ENCODE measurements at places on chromosomes 3 and 15.

DNA sequence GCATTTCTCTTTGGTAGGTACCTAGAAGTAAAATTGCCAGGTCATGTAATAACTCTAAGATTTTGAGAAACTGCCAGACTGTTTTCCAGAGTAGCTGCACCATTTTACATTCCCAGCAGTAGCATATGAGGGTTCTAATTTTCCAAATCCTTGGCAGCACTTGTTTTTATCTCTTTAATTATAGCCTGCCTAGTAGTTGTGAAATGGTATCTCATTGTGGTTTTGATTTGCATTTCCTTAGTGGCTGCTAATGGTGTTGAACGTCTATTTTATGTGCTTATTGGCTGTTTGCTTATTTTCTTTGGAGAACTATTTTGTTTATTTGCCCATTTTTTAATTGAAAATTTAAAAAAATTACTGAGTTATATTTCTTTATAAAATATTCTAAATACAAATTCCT is 117.9 kb downstream of the TCF12 start:
- no peak for DNase-seq

GRCh38 chr15:81491414-81492096 is 117.5 kb upstream of the TMC3 start:
- DNase-seq: no peak

DNA sequence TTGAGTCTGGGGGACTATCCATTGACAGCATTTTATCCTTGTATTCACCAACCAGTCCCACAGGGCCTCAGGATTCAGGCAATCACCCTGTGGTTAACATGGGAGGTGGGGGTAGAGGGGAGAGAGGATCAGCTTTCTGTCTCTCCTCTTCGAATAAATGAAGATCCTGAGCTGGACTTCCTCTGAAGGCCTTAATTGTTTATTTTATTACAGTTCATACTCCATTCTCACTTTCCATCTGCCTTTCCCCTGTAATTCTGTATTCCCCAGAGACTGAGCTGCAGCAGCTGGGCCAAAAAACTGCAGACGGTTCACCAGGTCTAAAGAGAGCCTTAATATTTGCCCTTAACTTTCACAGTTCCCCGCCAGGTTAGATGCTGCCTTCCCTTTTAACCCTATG is 11.9 kb downstream of the TAGLN3 start:
- DNase-seq: no peak

GRCh38 chr15:91553196-91553854 is 300.2 kb upstream of the SLCO3A1 start:
- no peak for DNase-seq

- DNase-seq: no peak
Observed at GRCh38 chr3:78908236-78908635, 859.6 kb downstream of the ROBO1 start.

DNA sequence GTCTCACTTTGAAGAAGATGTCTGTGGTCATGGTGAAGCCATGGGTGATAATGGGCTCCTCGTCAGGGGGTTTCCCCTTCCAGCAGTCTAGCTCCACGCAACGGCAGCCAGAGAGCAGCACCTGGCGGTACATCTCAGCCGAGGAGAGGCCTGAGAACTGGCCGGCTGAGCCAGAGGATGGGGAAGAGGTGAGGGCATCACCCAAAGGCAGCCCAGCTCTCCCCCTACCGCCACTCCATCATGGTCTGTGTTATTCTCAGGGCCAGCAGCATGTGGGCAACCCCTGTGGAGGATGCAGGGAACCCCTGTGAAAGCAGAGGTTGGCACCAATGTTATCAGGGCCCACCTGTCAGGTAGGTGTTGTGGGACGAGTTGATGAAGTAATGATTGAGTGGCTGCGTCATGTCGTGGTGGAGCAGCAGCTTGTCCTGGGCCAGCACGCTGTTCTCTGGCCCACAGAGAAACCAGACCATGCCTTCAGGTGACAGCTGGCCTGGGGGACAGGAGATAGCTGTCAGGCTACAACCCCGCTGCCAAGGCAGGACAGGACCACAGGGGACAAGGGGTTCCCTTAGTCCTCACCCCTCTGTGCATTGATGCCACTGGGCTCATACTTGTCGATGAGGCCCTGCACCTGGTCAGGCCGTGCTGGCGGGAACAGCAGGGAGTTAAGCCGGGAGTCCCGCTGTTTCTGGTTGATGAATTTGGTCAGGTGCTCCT is 9.4 kb downstream of the PLCB2 start:
- no peak for DNase-seq

DNA sequence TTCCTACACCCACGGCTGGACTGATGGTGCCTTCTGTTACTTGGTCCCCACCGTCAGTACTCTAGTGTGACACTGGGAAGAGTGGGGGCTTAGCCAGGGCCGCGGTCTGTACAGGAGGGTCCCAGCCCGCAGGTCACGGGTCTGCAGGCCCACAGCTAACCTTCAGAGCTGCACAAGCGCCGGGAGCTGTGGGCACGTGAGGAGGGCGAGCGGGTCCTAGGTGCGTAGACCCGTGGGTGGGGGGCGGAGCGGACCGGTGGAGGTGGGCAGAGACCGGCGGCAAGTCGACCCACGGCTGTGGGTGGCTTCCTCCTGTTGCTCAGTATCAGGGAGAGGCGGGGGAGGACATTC is 1.2 kb downstream of the TNFAIP8L3 start:
- DNase-seq: no peak

GRCh38 chr3:50890688-50891344 is 216.1 kb downstream of the DOCK3 start:
- no peak for DNase-seq

DNA sequence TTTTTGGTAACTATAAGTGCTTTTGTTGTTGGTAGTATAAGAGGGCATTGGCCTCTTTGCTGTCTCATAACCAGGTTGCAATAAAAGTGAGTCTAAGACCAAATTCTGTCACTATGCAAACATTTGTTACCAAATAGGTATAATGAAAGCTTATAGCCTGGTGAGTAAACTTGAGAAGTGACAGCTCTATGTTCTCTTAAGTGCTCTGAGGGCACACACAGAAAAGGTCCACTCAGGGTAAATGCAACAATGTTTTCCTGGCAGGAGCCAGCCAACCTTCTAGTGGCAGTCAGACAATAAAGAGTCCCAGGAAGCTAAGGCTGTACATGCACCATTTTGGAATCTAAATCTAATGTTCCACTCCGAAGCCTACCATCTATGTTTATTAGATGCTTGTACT is 262.1 kb upstream of the TGFBR2 start:
- DNase-seq: no peak

GRCh38 chr15:89814112-89814742 is 425 bp downstream of the ANPEP start:
- DNase-seq: no peak

- no peak for DNase-seq
Observed at GRCh38 chr3:112302881-112303763, 9.1 kb upstream of the SLC9C1 start.

DNA sequence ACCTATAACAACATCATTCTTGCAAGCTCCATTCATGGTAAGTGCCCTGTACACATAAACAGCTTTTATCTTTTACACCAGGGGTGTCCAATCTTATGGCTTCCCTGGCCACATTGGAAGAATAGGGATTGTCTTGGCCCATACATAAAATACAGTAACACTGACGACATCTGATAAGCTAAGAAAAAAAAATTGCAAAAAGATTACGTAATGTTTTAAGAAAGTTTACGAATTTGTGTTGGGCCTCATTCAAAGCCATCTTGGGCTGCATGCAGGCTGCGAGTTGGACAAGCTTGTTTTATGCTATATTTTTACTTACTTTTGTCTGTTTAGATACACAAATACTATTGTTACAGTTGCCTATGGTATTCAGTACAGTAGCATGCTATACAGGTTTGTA is 31.6 kb downstream of the ZNF654 start:
- DNase-seq: no peak

DNA sequence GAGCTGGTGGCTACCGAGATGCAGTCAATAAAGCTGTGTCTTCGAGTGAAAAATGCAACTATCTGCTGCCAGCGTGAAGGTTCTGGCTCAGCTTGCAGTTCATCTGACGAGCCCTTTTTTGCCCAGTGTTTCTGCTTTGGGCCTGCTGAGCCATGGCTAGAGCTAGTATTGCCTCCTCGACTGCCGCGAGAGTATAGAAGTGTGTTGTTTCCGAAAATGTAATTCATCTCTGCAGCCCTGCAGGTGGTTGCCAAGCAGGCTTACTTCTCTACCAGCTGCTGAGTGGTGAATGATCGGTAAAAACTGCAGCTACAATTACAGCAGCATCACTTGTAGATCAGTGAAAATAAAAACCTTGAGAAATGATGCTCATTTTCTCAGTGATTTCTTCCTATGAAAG is 114.8 kb downstream of the DLG1 start:
- DNase-seq: no peak

DNA sequence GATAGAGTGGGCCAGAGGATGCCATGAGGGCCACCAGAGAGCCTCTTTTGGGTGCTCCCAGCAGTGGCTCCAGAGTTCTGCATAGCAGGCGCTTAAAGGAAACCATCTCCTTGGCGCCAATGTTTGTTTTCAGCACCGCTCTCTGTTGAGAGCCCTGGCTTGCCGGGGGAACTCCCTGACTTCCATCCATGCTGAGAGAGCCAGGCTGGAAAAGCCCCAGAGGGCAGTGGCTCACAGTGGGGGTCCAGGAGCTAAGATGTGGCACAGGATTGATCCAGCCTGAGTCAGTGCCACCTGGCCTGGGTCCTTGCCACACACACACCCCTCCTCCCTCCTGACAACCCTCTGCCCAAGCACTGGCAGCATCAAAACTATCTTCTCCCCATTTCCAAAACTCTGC is 50.4 kb upstream of the HACD2 start:
- no peak for DNase-seq

DNA sequence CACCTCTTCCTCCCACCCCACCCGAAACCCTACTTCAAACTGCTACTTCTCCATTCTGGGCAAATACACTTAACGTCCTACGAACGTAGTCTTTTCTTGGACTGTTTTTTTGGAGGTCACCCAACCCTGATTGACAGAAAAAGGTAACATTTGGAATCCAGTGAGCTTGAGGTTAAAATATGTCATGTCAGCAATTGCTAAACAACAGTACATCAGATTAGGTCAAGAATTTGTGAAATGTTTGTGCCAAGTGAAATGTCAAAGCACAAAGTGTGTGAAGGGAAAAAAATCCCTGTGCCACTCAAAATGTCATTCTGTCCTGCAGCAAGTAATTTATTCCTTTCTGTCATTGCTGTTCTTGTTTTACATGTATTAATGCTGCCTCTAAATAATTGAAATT is 49.2 kb upstream of the PPP2R3A start:
- DNase-seq: no peak

DNA sequence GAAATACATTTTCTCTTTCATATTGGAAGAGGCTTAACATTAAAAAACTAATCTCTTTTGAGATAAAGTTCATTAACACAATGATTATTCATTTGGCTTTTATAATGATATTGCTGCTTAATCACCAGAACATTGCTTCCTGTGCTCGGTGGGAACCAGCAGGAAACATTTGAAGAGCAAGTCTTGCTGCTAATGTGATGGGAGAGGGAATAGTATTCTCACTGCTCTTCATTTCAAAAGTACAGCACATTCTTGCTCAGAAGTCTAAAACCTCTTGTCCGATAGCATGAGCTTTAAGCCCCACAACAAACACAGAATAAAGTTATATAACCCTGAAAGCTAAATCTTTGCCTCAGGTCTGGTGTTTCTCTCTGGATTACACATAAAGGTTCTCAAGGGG is 190.8 kb upstream of the CNTN4 start:
- no peak for DNase-seq

DNA sequence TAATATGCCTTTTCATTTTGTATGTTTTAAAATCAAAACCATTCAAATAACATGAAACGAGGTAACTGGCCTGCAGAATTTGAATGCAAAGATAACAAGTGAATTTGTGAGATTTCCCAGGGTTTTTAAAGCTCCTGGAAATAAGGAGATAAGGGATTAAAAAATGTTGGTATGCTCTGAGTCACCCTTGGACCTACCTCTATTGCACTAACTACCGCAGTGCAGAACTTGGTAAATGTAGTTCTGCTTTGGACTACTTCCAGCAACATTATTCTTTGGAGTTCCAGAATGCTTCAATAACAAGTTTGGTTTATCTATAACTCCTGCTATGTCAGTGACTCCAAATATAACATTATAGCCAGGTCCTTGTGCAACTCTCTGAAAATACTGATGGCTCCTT is 201.7 kb downstream of the GAP43 start:
- peak; percentile 52 for DNase-seq

GRCh38 chr3:108090049-108090700 is 656 bp downstream of the CD47 start:
- peak; percentile 18 for DNase-seq

- DNase-seq: no peak
Observed at GRCh38 chr3:158839966-158840365, 38.1 kb downstream of the MFSD1 start.

- DNase-seq: no peak
Observed at GRCh38 chr15:84001655-84002054, 233.9 kb upstream of the GOLGA6L4 start.

GRCh38 chr3:163879172-163879571 is 1199.1 kb downstream of the SI start:
- DNase-seq: no peak

GRCh38 chr15:48855501-48856440 is 22.2 kb upstream of the EID1 start:
- peak; percentile 35 for DNase-seq

- DNase-seq: no peak
Observed at GRCh38 chr3:50620820-50621219, 3.9 kb downstream of the MAPKAPK3 start.

DNA sequence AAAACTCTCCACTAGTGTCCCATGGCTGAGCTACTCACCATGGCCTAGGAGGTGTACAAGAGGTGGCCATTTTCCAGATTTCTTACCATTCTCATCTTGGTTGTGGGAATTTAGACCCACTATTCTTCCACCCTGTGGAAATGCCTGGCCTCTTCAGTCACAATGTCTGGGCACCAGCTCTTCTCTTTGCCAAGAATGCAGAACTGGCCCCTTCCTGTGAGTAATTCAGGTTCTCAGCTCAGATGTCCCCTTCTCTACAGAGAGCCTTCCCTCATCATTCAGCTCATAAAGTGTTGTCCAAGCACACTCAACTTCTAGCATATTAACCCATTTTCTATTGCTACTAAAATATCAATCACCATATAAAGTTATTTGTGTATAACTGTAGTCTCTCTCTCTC is 575.5 kb upstream of the KCNMB2 start:
- DNase-seq: no peak

- no peak for DNase-seq
Observed at GRCh38 chr3:114155370-114155821, 23.5 kb downstream of the DRD3 start.

- no peak for DNase-seq
Observed at GRCh38 chr15:62153228-62153627, 11.9 kb downstream of the C2CD4B start.

DNA sequence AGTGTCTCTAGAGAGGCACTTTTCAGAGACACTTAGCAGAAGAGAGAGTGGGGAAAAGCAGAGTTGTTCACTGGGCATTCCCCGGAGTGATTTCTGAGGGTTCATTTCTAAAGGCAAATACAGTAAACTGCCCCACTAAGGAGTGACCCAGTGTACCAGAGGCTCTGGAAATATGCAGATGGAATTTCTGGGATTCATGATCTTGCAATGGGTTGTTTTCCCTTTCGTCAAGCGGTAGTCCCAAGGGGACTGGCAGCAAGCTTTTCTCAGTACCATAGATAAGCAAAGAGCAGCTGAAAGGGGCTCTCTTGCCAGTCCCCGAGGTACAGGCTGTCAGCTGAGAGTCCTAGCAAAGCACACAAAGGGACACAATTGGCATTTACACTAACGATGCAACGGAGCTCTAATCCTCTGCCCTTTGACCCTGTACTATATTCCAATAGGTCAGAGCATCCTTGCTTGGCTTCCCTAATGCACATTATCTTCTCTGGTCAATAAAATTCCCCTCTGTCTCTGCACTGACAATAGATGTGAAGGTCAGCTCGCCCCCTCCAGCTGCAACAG is 155.6 kb downstream of the SEMA6D start:
- DNase-seq: no peak

GRCh38 chr3:31621314-31621713 is 88.6 kb downstream of the STT3B start:
- DNase-seq: no peak

Measured in fibroblast of skin of left quadriceps (primary cell).